ENCODE measurements at places on chromosomes 4 and X.

DNA sequence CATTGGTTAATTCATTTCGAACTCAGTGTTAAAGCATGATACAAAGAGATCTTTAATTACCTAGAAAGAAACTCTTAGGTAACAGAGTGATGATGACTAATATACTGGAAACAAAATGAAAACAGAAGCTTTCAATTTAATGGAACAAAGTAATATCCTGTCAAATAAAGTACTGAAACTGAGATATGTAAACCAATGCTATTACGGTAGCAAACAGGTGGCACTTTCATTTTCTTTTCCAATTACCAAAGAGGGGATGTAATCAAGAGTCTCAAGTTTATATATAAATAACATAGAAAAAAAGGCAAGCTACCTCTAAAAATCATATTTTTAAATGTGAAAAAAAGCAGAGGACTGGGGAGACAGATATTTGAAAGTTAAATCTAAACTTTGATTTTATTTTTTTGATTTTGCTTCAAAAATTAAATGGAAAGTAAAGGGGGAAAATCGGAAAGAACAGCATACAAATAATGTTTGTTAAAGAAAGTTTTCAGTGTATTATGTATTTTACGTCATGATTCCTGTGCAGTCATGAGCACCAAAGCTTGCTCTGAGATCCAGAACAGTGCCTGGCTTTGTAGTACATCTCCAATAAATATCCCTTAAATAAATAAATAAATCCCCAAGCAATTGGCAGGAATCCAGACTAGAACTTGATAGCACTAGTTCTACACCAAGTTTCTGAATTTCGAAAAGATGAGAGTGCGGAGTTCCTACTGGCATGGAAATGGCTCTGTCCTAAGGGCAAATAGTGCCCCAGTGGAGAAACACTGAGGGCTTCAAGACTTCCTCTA is 25.0 kb upstream of the RAPGEF2 start:
- no peak for DNase-seq

DNA sequence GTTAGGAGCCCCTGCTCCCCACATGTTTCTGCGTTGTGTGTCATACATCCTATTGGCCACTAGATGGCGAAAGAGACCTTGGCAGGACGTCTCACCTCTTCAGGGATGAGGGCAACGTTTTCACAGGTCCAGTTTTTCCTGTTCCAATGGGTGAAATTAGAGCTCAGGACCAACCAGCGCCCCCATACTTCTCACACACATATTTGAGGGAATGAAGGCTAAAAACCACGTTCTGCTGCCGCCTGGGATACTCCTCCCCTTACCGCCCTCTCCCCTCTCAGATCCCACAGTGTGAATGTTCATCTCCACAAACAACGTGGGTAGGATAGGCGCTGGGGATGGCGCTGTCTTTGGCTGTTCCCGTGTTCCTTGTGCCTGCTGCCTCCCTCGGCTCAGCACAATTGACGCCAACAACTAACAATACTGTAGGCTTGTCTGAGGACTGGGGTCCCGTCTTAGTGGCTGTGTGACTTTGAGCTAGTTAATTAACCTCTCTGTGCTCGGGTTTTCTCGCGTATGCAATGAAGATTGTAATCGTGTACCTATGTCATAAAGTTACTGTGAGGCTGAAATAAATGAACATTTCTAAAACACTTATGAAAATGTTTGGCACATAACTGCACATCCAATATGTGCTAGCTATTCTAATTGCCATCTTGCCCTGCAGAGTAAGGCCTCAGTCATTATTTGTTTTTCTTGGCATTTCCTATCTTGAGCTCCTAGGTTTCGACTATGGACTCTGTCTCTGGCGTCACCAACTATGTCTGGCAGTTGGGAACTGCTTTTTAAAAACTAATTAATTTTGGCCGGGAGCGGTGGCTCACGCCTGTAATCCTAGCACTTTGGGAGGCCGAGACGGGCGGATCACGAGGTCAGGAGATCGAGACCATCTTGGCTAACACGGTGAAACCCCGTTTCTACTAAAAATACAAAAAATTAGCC is 181.3 kb upstream of the STK26 start:
- DNase-seq, result no peak

- DNase-seq, result no peak
Measured at GRCh38 chr4:150219841-150220240, 141.6 kb downstream of the DCLK2 start.

DNA sequence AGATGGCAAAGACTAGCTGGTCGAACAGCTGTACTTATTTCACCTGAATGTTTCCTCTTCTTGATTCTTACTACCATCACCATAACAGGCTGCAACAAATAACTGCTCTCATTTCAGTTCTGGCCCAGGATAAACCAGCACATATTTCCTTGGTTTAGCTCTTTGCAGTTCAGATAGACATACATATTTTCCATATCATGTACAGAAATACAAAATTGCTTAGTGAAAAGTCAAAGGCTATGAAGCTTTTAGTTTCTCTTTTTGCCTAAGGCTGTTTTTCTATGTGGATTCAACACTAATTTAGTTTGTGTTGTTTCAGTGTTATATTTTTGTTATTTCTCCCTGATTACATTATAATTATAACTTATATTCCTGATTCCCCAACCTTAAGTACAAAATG is 103.6 kb upstream of the BMP3 start:
- no peak for DNase-seq

- DNase-seq, result no peak
Measured at GRCh38 chr4:6120361-6120760, 80.0 kb downstream of the JAKMIP1 start.

- DNase-seq, result peak; percentile 55
Measured at GRCh38 chrX:53686151-53686885, at the start of gene HUWE1. TSS of gene HUWE1 (minus strand) at chrX:53686719. CDS start at chrX:53654107, 32,612 bp downstream.

Data from NCI-H187 (cell line).